Glomerular endothelial cell (primary cell): ENCODE measurements at places on chromosomes 16 and 17. TPM values are rescaled to one million over a fixed set of nuclear protein-coding genes. Genes with fewer than 3 reads are reported as not detected.

The MPV17L gene
- total RNA-seq, result 0.53 and 2.6 TPM in 2 replicates

The PLK1 gene
- total RNA-seq, result 22.4 and 25.0 TPM in 2 replicates

The ABCA9 gene
- total RNA-seq, result 0.15 and 1.8 TPM in 2 replicates

The TMED6 gene
- not detected in 2 replicates for total RNA-seq

The KRTAP17-1 gene
- total RNA-seq, result not detected in 2 replicates

The ITFG1 gene
- total RNA-seq, result 59.4 and 69.4 TPM in 2 replicates

The KRT27 gene
- not detected in 2 replicates for total RNA-seq

- no peak for DNase-seq
Measured at GRCh38 chr17:30187573-30187972, 47.9 kb downstream of the SLC6A4 start.

DNA sequence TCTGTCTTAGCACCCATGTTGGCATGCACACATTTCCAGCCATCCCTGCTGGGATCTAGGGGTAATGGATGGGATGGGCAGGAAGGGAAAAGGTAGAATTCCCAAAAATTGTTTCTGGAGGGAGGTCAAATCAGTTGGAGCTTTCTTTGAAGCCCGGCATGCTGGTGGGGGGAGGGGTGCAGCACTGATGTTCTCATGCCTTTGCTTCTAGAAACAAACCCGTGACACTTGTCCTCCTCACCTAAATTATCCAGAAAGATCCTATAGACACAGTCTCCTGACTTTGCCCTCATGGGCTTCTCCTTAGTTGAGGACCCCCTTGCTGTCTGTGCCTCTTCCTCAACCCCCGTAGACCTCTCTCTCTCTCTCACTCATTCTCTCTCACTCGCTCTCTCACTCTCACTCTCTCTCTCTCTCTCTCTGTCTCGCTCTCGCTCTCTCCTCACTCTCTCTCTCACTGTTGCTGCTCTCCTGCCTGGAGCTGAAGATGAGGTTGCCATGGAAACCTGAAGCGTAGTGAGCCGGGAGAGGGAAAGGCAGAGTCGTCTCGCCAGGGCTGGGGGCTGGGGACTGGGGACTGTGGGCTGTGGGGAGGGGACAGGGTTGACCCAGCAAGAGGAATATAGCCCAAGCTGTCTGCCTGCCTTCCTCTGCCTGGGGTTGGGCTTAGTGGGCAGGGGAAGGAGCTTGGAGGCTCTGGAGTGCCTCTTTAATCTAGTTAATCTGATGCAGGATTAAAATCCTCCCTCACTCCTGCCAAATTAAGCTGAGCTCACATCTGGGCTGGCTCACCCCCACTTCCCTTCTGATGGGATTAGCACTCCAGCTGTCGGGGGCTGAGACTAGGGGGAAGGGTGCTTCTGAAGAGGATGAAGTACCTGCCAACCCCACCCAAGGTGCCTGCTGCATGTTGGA is 16.1 kb downstream of the LASP1 start:
- DNase-seq, result no peak

- no peak for DNase-seq
Measured at GRCh38 chr17:79006794-79007503, 2.6 kb downstream of the CANT1 start.

DNA sequence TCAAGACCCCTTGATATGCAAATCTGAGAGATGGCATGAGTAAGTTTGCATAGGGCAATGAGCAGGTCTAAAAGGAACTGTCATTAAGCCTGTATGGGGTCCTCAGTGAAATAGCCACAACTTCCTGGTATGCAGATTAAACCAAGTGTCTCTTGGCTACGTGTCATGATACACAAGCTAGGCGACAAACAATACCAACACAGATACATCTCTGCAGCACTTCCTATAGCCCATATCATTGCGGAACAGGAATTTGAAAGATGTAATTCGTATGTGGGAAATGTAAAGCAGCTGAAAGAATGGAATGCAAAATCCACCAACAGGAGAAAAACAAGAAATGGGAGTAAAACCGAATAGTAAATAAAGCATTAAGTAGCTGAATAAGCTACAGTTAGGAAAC is 12.9 kb downstream of the PRSS22 start:
- no peak for DNase-seq

GRCh38 chr17:73090396-73091202 is 1.9 kb downstream of the SLC39A11 start:
- no peak for DNase-seq

DNA sequence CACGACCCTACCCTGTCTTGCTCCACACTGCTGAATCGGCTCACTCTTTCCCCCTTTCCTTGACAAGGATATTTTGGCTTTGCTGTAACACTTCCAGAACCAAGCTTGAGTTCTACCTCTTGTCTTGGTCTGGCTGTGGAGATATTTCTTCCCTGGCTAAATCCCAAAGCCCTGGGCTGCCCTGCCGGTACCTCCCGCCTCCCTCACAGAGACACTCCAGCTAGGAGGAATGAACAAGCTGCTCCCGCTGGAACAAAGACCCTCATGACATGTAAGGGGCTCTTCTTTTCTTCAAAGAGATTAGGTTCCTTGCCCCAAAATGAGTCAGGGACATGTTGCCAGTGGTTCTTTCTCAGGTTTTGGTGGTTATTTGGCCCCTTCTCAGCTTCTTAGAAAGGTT is 10.8 kb downstream of the INPP5K start:
- DNase-seq, result no peak

- no peak for DNase-seq
Measured at GRCh38 chr16:14549789-14550153, 80.3 kb downstream of the PARN start.

DNA sequence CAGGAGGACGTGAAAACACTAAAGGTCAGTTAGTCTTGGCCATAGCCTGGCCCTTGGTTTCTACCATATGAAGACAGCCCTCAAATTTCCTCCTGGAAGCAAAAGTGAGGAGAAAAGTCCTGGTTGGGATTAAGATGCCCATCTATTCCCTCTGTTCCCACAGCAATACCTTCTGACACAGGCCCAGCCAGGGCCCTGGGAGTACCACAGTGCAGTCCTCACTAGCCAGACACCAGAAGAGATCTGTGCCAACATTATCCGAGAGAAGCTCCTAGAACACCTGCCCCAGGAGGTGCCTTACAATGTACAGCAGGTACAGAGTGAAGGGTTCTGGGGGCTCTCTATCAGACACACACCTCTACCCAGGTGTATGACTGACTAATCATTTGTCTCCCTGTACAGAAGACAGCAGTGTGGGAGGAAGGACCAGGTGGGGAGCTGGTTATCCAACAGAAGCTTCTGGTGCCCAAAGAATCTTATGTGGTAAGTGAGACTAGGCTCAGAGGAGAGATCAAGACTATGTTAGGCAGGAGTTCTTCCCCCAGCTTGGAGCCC is 4.1 kb downstream of the ERAL1 start:
- DNase-seq, result no peak

DNA sequence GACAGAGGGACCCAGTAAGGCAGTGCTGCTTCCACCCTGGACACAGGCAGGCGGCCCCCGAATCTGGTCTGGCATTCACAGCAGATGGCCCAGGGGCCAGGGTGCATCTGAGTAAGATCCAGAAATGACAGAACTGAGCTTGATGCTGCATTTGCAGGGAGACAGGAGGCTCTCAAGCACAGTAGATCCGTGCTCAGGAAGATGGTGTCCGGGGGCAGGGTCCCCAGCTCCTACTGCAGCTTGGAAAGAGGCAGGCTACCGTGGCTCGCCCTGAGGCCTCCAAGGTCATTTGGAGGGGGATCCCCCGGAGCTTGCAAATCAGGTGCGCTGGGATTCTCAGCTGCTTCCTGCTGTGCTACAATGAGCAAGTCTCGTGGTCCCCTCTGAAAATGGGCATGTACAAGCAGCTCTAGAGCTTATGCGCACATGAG is 2.2 kb downstream of the C16orf95 start:
- no peak for DNase-seq

GRCh38 chr16:56245197-56245596 is 53.9 kb downstream of the GNAO1 start:
- DNase-seq, result no peak

DNA sequence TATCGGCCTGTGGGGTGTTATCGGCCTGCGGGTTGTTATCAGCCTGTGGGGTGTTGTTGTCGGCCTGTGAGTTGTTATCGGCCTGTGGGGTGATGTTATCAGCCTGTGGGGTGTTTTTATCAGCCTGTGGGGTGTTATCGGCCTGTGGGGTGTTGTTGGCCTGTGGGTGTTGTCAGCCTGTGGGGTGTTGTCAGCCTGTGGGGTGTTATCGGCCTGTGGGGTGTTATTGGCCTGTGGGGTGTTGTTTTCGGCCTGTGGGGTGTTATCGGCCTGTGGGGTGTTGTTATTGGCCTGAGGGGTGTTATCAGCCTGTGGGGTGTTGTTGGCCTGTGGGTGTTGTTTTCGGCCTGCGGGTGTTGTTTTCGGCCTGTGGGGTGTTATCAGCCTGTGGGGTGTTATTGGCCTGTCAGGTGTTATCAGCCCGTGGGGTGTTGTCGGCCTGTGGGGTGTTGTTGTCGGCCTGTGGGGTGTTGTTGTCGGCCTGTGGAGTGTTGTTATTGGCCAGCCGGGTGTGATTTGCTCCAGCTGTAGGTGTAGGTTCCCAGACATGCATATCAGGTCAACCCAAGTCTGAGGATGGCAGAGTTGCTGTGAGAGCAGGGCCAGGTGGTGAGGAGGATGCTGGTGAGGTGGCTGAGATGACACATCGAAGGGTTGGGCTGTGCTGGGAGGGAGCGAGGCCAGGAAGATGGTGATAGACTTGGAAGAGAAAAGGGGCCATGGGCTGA is 7.1 kb downstream of the TRARG1 start:
- DNase-seq, result no peak

GRCh38 chr17:2027528-2028233 is 2.3 kb upstream of the DPH1 start:
- no peak for DNase-seq

DNA sequence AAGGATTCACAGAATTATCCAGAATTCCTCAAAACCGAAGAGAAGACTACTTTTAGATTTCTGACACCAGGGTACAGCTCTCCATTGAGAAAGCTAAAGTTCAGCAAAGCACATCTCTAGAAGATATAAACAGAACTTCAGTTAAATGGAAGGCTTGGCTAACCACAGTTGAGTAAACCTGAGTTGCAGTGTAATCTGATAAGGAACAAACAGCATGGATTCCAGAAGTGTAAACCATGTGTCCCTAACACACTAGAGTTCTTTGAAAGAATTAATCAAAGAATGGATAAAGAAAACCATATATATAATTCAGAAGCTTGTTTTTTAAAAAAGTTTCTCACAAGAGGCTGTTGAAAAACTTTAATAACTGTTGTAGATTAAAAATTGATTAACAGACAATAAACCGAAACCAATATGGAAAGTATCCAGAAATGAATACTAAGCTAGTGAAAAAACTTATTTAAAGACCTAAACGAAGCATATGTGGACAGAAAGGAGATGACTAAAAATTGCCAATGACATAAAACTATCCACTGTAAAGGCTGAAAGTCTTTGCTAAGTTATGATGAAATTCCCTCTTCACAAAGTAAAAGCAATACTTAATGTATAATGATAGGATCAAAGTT is 4.3 kb downstream of the RNF43 start:
- DNase-seq, result no peak

- DNase-seq, result no peak
Measured at GRCh38 chr16:11586378-11586855, 302 bp downstream of the LITAF start.
